ENCODE measurements at places on chromosomes 6 and 20.

- DNase-seq, result no peak
These were observed 1.5 kb downstream of the COL21A1 start for GRCh38 chr6:56245903-56246351.

GRCh38 chr6:148450866-148451265, 108.2 kb downstream of the SASH1 start:
- no peak for DNase-seq

- no peak for DNase-seq
These were observed 7.0 kb downstream of the ELMO2 start for GRCh38 chr20:46399401-46399800.

GRCh38 chr6:13397359-13398068, 69.2 kb upstream of the TBC1D7 start:
- peak; percentile 98 for DNase-seq

DNA sequence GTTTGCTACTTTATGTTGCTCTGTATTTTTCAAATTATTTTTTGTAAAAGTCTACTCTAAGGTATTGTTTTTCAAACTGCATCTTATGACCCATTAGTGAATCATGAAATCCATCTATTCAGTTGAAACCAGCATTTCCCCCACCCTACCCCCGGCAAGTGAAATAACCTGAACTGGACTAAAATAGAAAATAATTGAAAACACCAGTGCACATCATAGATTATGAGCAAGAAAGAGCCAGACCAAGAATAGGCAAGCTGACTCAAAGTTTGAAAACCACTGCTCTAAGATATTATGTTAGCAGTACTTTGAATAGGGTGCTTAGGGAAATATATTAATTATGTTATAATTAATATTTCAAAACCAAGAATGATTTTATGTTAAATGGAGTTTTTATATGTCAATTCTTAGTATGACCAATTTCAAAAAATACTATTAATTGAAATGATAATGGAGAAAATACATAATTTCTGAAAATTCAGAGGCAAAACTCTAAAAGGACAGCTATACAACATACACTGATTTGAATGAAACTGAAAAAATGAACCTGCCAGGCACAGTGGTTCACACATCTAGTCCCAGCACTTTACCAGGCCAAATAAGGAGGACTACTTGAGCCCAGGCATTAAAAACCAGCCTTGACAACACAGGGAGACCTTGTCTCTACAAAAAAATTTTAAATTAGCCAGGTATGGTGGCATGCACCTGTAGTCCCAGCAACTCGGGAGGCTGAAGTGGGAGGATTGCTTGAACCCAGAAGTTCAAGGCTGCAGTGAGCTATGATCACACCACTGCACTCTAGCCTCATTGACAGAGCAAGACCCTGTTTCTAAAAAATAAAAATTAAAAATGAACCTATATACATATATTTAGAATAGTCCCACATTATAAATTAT, 112.0 kb downstream of the CDK19 start:
- DNase-seq, result no peak

GRCh38 chr6:72739368-72739779, 117.5 kb downstream of the KCNQ5 start:
- DNase-seq, result no peak

GRCh38 chr20:45309075-45309474, 976 bp upstream of the MATN4 start:
- DNase-seq, result peak; percentile 50

DNA sequence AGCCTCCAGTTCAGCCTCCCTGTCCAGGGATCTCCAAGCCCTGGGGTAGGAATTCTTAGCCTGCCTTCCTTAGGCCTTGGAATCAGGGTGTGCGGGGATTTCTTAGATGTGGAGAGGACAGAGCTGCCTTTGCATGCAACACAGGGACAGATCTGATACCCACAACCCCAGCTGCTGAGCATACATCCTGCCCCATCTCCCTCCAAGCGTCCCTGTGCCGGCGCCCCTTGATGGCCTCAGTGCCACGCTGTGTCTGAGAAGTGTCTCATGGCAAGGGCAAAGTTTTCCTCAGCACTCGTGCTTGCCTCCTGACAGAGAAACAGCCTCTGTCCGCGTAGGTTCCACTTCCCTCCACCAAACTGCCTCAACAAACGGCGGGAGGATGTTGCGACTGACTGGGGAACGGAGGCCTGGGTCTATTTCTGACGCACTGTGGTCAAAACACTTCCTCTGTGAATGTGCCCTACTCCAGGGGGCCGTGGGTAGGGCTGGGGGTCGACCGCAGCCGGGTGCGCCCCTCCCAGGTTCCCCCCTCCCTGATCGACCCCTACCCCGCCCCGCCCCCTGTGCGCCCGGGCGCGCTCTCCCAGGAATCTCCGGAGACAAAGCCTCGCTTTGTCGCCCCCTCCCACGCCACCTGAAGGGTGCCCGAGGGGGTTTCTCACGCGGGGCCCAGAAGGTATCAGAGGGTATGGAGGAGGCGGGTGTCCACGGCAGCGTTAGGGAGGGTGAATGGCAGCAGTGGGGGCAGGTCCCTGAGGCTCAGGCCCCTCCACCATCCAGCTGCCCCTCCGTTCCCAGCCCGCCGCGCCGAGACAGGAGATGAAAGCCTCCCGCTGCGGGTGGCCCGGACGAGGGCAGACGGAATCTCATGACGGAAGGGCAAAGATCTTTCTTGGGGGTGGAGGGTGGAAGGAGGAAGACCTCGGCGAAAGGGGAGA, 806 bp downstream of the MICAL1 start:
- DNase-seq, result peak; percentile 85

Data from Karpas-422 (cell line).